Stimulated activated CD8-positive, alpha-beta memory T cell treated with anti-CD3 and anti-CD28 coated beads, Interleukin-7, amount 100 ng/mL, for 4 hours (primary cell): ENCODE measurements at places on chromosomes 6 and 20.
A peak's percentile ranks its signal among the peaks of the same experiment; 100 is the strongest.

DNA sequence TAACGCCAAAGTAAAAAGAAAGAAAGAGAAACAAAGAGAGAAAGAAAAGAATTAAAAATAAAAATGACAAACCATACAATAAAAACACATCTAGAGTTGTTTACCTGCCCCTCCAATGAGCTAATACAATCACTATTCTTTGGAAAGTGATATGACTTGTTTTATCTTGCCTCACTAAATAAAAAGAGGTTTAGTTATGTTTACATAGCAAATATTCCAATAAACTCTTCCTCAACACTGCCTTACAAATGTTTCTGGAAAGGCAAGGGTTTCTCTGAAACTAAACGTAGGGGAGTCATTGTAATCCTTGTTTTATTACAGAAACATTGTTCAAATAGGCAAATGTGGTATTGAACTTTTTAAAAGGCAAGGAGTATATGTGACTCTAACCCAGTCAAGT lies 396.2 kb downstream of the EPM2A start:
- no peak for DNase-seq

- peak; percentile 93 for DNase-seq
Measured at GRCh38 chr20:3811467-3812258, 8.7 kb upstream of the AP5S1 start.

- no peak for DNase-seq
Measured at GRCh38 chr20:40160097-40160550, 528.9 kb downstream of the MAFB start.

DNA sequence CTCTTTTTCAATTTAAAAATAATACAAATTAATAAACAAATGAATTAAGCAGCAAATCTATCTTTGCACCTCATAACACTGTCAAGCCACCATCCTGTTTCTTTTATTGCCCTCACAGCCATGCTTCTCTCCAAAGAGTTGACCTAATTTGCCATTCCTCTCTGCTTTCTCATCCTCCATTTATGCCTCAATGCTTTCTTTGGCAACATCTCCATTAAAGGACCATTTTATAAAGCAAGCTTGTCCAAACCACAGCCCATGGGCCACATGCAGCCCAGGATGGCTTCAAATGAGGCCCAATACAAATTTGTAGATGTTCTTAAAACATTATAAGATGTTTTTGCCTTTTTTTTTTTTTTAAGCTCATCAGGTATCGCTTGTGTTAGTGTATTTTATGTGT lies 26.4 kb upstream of the MEI4 start:
- no peak for DNase-seq
